ENCODE measurements at places on chromosomes 6 and 20. TPM values are rescaled to one million over a fixed set of nuclear protein-coding genes. Genes with fewer than 3 reads are reported as not detected.

DNA sequence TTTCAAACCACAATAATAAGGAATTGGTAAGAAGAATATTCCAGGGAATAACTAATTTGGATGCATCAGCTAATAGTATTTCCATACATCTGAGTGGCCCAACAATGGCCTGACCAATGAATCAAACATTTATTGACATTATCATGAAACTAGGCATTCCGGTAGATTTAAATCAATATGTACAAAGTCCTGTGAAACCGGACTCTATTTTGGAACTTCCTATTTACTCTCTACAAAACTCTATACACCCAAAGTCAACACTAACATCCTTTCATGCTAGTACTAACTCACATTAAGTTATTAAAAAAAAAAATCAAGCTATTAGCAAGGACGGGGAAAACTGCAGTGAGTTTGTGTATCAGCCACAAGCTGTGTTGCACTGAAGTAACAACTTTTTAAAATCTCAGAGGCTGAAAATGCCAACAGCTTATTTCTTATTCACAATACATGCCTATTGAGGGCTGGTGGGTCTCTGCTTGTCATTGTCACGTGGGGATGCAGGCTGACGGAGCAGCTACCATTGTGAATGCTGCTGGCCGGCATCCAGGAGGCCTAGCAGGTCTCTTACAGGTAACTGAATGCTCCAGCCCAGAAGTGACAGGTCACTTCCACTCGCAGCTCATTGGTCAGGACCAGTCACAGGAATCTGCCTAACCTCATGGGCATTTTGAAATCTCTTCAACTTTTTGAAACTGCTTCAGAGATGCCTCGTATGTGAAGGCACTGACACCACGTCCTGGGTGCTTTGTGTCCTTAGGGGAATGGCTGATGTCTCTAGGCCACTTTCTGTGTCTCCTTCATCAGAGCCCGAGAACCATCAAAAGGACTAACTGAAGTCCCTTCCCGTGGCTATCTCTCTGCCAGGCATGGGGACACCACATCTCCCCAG lies 76.3 kb downstream of the SLC22A23 start:
- DNase-seq: no peak

GRCh38 chr20:21801193-21801592 lies 95.7 kb downstream of the PAX1 start:
- no peak for DNase-seq

DNA sequence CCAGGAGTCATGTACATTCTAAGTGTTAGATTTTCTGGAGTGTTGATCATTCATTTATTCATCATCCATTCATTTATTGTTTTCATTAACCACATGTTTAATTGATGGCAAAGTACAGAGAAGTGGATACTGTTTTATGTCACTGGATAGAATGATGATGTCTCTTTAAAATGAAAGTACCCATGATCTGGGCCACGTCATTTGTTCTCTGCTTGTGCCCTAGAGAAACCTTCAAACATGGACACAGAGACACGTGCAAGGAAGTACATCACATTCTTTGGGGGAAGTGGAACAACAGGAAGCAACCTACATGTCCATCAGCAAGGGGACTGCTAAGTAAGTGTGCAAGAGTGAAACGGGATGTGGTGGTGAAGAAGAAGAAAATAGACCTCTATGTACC lies 75.8 kb upstream of the TSHZ2 start:
- no peak for DNase-seq

DNA sequence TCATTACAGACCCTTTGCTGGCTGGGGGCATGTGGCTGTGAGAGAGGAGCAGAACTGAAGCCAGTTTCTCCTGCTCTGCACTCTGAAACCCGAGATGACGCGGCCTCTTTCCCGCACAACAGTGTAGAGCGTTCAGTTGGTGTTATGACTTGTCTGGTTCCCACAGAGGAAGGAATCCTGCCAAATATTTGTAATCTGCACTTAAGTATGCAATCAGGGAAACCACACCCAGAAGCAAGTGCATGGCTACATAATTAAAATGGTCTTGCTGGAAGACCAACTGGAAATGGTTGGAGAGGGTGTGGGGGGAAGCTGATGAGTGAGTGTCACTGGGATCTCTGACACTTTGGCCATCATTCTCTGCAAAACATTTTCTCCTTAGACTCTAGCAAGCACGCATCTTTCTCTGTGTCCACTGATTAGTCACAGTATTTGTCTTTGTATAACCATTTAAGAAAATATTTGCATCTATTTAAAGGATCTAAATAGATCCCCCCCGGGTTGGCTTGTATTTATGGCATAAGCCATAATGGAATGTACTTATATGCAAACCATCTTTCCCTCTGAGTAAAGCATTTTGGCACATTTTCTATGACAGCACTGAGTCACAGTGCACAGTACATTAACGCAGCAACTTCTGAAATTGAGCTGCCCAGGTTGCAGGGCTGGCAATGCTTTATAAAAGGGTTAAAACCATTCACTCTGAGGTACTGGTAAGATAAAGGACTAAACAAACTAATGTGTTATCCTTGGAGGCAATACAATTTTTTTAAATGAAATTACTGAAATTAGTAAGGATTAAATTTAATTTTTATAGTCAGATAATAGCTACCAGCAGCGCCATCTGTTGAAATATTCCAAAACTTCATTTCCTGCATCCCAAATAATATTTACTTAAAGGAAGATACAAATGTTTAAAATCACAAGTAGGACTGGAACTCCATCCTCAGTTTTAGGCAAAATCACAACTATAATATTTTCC lies 76.7 kb downstream of the FOXC1 start:
- DNase-seq: no peak

DNA sequence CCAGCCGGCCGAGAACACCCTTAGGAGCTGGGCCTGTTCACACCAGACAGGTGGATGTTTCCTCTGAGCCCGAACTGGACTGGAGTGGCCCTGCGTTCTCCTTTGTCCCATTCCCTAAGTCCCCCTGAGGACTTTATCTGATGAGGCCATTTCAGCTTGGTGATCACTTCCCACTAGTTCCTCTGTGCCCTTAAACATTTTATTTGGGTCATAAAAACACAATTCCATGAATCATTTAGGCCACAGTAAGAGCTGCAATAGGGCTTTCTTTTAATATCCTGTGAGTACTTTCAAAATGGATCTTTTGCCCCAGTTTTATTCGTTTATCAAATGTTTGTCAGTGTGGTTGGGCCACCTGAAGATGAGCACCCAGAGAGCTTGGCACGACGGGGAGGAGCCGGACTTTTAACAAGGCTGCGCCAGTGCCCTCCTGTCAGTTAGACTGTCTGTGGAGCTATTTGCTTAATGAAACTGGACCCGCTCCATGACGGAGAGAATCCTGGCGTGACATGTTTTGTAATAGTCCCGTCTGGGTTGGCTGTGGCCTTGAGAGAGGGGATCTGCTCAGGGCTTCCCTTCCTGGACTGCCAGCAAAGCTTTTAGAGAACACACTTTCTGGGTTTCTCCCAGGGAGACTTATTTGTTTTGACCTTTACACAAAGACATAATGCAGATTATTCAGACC lies 53.5 kb downstream of the ZDHHC14 start:
- DNase-seq: no peak

GRCh38 chr20:34562641-34563040 lies 4.1 kb downstream of the MAP1LC3A start:
- peak; percentile 52 for DNase-seq

DNA sequence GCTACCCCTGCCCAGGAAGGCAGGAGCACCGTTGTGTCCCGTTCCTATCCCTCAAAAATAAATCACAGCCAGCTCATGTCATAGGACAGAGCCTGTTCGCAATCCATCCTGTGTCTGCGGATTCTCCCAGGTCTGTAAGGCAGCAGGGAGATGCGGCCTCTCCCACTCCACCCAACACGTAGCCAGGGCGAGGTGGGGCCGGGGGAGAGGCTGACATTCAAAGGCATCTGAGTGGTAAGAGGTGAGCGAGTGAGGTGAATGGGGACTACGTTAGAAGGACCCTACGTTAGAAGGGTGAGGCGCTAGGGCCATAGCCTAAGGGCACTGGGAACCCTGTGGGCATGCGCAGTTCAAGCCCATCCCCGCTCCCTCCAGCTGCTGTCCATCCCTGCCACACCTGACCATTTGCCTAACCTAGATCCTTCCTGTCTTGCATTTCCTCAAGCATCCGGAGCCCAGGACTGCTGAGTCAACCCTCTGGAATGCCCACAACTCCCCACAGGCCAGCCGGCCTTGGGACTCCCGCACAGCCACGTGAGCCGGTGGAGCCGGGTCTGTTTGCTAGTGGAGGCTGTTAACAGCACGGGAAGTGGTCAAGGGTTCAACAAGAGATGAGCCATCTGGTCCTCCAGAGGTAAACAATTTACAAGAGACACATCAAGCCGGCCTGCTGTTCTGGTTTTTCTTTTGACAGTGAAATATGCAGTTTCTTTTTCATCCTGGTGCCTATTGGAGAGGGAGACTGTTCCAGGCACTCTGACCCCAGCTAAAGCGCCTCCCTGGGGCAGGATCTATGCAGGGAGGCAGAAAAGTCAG lies 45.9 kb downstream of the RIPOR3 start:
- no peak for DNase-seq

GRCh38 chr20:16607364-16608276 lies 34.4 kb upstream of the KIF16B start:
- DNase-seq: no peak

GRCh38 chr6:84635081-84635761 lies 129.2 kb downstream of the TBX18 start:
- DNase-seq: no peak

- DNase-seq: peak; percentile 62
Measured at GRCh38 chr20:35329435-35330139, 37.4 kb upstream of the FAM83C start.

GRCh38 chr6:147855803-147856482 lies 347.5 kb downstream of the SAMD5 start:
- DNase-seq: no peak

DNA sequence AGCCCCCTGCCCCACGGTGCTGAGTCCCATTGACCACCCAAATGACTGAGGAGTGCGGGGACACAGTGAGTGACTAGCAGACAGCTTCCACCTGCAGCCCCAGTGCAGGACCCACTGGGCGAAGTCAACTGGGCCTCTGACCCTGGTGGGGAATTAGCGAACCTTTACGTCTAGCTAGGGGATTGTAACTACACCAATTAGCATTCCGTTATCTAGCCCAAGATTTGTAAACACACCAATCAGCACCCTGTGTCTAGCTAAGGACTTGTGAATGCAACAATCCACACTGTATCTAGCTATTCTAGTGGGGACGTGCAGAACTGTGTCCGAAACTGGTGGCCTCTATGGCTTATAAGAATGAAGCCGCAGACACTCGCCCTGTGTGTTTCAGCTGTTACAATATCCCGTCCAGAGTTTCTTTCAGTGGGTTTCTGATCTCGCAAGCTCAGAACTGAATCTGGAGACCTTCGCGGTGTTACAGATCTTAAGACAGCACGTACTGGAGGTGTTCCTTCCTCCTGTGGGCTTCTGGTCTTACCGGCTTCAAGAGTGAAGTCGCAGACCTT lies 21.1 kb upstream of the GMPR start:
- no peak for DNase-seq

DNA sequence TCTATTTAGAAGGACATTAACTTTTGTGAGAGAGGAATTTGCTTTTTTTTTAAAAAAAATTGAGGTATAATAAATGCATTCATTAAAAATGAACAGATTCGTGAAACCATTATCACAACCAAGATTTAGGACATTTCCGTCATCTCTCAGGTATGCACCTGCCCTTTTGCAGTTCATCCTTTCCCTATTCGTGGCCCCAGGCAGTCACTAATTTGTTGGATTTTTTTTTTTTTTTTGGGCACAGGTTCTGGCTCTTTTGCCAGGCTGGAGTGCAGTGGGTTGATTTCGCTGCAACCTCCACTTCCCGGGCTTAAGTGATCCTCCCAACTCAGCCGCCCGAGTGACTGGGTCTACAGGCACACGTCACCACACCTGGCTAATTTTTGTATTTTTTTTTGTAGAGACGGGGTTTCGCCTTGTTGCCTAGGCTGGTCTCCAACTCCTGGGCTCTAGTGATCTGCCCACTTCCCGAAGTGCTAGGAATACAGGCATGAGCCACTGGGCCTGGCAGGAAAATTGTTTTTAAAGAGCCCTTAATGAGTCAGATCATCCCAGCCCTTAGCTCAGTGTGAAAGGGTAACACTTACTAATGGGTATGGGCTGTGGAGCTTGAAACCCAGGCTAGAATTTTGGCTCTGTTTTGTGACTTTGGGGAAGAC lies 9.2 kb downstream of the PHF3 start:
- DNase-seq: no peak

- no peak for DNase-seq
Measured at GRCh38 chr6:24603241-24603640, 42.8 kb downstream of the KIAA0319 start.

- DNase-seq: no peak
Measured at GRCh38 chr20:3825526-3825925, 5.2 kb downstream of the AP5S1 start.

GRCh38 chr6:41555326-41556300 lies 9.4 kb downstream of the FOXP4 start:
- no peak for DNase-seq

DNA sequence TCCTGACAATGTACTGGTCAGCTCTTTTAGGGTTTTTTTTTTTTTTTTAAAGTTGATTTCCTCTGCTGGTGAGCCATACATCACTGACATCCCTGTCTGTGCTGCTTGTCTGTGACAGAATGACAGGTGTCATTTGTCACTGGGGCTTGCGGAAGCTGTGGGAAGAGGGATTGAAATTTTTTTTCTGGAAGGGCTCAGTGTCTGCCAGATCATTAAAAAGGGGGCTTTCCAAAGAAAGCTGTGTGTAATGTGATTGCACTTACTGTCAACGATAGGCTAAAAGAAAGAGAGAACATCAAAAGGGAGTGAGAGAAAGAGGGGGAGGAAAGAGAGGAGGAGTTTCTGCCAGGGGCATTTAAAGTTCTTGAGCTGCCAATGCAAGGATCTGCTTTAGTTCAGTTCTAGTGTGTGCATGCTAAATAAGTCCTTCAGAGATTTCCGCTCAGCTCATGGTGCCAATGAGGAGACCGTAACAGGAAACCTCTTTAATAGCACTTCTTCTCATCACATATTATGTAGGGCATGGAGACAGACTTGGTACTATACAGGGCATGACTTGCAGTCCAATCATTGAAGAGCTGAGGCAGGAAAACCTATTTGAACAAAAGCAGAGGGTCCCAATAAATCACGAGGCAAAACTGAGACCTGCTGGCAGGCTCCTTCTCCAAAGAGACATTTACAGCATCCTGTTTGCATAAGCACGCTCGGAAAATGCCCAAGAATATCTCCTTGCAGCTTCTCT lies 177.2 kb downstream of the TSHZ2 start:
- no peak for DNase-seq

GRCh38 chr6:110020888-110021287 lies 42.8 kb downstream of the GPR6 start:
- DNase-seq: no peak

GRCh38 chr20:10784554-10785183 lies 110.9 kb upstream of the JAG1 start:
- DNase-seq: no peak

BFSP1 gene
- total RNA-seq: 0.54 TPM

COL10A1 gene
- total RNA-seq: not detected

C4B gene
- total RNA-seq: 4.6 TPM

CGA gene
- total RNA-seq: not detected

HUS1B gene
- 2.2 TPM for total RNA-seq

CALHM4 gene
- total RNA-seq: not detected

PPIL6 gene
- 2.7 TPM for total RNA-seq

ULBP2 gene
- total RNA-seq: 0.27 TPM

PAK5 gene
- not detected for total RNA-seq

ASIP gene
- total RNA-seq: not detected

HLA-DRB5 gene
- total RNA-seq: 6.5 TPM

MTHFD1L gene
- total RNA-seq: 9.2 TPM

Data from hematopoietic multipotent progenitor cell (in vitro differentiated cells).